ENCODE measurements at places on chromosomes 4 and X.
A peak's percentile ranks its signal among the peaks of the same experiment; 100 is the strongest.

DNA sequence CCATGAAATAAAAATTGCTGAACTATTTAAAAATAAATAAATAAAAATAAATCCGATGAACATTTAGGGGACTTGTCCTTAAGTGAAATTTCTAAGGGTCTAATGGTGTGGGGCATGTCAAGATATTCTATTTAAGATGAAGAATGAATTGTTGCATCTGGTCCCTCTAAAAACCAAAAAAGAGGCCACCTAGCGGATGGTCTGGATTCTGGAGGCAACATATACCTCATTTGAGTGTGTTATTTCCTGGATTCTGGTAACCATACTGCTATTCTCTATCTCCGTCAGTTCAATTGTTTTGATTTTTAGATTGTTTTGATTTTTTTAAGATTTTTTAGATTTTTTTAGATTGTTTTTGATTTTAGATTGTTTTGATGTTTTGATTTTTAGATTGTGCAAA, 28.3 kb downstream of the AGTR2 start:
- no peak for DNase-seq

DNA sequence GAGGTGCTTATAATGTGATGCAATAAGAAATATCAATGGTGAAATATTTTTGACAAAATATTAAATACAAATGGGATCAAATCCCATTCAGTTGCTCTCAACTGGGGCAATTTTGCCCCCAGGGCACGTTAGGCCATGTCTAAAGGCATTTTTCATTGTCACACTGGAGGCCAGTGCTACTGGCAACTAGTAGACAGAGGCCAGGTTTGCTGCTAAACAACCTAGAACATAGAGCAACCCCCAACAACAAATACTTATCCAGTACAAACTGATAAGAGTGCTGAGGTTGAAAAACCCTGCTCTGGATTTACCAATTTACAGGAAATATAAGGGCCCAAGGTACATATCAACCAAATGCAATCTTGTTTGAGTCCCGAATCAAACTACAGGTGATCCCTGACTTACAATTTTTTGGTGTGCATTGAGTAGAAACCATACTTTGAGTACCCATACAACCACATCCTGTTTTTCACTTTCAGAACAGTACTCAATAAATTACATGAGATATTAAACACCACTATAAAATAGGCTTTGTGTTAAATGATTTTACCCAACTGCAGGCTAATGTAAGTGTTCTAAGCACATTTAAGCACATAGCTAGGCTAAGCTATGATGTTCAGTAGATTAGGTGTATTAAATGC, 237.5 kb downstream of the HNRNPD start:
- no peak for DNase-seq

DNA sequence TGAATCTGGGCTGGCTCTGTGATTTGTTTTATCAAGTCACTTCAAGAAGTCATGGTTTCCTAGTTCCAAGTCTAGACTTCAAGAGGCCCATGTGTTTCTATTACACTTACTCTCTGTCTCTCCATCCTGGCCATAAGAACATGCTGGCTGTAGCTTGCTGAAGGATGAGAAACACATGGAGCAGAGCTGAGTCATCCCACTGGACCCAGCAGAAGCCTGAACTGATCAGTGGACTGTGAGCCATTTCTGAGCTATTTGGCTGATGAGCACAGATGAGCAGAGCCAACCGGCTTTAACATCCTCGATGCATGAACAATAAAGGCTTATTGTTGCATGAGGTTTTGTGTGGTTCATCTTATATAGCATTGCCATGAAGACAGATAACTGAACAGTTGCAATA, 290.6 kb upstream of the BOD1L1 start:
- DNase-seq = no peak

DNA sequence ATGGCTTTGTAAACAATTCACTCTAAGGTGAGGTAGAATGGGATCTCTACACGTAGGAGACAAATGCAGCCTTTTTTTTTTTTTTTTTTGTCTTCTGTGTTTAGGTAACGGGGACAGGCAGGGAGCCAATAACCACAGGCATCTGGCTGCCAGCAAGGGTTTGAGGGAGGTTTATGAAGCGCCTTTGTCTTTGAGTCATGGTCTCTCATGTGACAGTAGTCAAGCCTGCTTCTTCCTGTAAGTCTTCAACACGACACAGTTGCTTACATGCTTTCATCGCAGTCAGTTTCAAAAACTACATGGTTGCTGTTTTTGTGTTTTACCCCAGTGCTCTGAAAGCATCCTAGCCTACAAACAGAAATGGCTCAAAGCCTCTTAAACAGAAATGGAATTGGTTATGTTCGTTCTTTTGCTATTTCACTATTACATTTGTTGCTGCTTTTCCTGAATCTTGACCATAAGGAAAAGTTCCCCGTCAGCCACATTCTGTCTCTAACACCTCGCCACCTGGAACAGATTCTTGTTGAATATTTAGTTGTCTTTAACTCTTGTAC, 127.8 kb upstream of the METTL14 start:
- DNase-seq = peak; percentile 39

DNA sequence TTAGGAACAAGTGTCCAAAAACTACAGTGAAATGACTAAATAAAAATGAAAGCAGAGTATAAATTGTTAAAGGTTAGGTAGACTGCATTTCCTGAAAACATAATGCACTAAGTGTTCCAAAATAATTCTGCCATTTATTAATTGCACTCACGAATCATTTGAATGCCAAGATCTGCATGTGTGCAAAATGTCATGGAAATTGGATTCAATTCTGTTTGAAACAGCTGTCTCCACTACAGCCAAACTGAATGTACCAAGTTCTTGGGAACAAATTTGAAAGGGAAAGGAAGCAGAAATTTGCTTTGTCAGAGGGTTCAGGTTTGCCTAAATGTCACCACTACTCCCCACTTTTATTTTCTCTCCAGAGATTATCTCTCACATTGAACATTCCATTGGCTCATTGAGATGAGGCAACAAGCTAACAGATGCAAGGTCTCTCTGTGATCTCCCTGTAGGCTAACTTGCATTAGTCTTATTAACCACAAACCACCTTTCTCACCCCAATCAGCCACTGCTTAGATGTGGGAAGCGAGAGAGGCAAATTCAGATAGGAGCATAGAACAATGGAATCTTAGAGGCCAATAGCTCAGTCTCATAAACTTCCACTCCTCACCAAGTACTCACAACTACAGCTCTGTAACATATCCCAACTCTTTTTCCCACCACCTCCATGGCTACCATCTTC, 226.6 kb downstream of the KDR start:
- no peak for DNase-seq

DNA sequence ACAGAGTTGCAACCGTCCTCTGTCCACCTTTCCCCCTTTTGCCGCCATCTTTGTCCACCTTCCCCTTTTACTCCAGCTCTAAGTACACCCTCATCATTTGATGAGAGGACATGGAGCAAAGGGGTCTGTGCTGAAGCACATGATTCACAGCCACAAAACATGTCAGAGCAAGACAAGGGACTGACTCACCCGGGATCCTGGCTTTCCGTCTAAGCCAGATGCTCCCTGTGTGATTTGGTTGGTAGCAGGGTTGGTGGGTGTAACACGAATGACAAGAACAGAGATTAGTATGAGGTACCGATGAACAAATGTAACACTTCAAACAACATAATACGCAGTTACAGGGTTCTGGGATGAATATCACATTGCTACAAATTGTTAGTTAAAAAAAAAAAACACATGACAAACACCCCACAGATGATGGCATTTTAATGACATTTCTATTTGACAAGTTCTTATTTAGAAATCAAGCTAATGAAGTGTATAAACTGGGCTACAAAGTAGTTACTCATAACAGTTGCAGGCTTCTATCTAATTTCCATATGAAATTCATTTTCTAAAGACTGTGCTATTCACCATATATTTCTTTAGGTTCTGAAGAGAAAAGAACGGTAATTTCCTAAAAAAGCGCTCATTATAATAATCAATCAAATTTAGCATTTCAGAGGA, 71.4 kb upstream of the ETNPPL start:
- no peak for DNase-seq

GRCh38 chr4:33349376-33349775, 2629.2 kb downstream of the PCDH7 start:
- DNase-seq = no peak

GRCh38 chr4:175622887-175623286, 189.2 kb downstream of the GPM6A start:
- DNase-seq = no peak

DNA sequence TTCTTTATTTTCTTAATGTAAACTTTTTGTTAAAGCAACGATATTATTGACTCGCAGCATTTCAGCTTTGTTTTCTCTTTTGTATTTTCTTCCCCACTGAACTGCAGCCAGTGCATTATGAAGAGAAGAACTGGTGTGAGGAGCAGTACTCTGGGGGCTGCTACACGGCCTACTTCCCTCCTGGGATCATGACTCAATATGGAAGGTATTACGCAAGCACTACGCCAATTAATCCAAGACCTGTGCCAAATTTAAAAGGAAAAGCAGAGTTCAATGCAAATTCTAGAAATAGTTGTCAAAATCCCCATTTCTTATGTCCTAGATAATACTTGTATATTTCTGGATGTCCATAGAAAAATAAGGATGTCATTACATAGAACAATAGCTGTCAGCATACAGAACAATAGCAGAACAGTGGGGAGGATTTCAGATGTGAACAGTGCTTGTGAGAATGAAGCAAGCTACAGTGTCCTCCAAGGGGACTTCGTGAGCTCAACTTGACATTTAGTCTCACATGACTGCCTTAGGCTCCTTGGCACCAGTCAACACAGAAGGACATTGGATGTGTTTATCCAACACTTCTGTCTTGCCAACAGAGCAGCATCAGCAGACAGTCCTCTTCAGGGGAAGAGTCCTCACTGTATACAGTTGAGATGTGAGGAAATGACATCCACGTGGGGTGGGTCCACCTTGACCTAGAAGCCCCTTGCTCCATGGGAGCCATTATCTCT, 85.9 kb downstream of the MAOA start:
- DNase-seq = no peak

GRCh38 chr4:125262502-125262901, 52.3 kb upstream of the FAT4 start:
- no peak for DNase-seq

DNA sequence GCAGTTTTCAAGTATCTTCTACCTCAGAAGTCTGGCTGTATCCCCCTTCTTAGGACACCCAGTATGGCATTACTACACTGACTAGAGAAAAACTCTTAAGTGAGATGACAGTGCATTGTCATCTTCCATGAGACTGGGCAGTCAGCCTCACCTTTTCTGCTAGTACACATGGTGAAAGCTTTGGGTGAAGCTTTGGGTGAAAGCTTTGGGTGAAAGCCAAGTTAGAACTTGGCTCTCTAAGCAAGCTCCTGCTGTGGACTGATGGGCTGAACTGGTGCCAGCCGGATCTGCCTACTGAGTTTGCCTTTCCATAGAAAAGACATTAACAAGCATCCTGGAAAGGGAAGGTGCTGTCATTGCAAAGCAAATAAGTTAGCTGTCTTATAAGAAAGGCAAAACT, 8.8 kb downstream of the EPHA5 start:
- no peak for DNase-seq

- no peak for DNase-seq
Measured at GRCh38 chrX:153865685-153866084, 20.3 kb downstream of the L1CAM start.

- no peak for DNase-seq
Measured at GRCh38 chr4:93719552-93719951, 109.0 kb upstream of the ATOH1 start.

DNA sequence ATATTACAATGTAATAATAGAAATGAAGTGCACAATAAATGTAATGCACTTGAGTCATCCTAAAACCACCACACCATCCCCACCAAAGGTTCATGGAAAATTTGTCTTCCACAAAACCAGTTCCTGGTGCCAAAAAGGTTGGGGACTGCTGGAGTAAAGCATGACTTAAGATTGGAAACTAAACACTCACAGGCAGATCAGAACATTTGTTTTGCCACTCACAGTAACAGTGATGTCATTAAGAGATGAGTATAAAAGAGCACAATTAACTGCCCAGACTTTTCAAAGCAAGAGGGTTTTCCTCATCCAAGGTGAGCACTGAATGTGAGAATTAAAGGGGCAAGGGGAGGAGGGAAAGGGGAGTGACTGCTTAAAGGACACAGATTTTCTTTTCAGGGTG, 35.6 kb downstream of the MAP7D3 start:
- no peak for DNase-seq

- peak; percentile 23 for DNase-seq
Measured at GRCh38 chr4:123488916-123489315, 92.3 kb downstream of the SPRY1 start.

DNA sequence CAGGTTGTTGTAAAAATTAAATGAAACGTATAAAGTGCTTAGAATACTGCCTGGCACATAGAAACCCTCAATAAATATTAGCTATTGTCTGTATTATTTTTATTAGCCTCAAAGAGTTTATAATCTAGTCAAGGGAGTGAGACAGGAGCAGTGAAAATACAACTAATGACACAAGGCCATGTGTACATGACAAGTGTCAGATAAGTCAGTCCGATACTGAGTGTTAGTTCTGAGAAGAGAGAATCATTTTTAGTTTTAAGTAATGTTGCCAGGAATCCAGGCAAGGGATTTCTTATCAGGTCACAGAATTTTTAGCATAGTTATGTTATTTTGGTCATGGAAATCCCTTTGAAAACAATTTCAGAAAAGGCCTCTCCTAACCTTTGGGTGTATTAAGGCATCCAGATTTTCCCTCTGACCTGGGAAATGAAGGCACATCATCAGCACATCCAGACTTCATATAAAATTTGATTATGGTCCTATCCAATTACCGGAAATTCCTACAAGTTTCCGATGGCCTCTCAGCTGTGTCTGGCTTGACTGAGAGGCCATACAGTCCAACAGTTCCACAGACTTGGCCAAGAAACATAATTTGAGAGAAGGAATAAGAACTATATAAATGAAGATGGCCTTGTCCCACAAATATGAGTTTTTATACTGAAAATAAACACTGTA, 35.7 kb downstream of the PPARGC1A start:
- no peak for DNase-seq

- no peak for DNase-seq
Measured at GRCh38 chrX:8653956-8654355, 78.0 kb downstream of the ANOS1 start.

DNA sequence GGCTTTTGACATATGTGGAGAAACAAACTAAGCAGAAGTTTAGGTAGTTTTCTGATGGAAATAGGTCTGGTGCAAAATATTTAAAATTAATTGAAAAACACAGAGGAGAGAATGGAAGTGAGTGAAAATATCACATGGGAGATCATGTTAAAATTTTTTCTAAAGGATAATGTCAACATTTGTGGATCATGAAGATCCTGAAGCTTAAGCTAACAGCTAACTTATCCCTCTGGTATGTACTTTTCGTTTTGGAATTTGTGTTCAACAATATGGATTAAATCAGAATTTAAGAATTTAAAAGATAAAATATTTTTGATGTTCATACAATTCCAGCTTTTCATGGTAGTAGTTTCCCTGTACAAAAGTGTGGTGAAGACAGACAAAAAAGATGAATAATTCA, 572.8 kb upstream of the FAM241A start:
- no peak for DNase-seq

GRCh38 chr4:98932539-98932938, 3.6 kb upstream of the EIF4E start:
- no peak for DNase-seq

- DNase-seq = no peak
Measured at GRCh38 chr4:7252510-7253340, 60.4 kb downstream of the SORCS2 start.

- DNase-seq = no peak
Measured at GRCh38 chr4:83631066-83631465, 95.2 kb downstream of the GPAT3 start.

GRCh38 chr4:140704392-140704960, 51.7 kb downstream of the TBC1D9 start:
- DNase-seq = no peak

GRCh38 chrX:51395480-51395809, 62.8 kb downstream of the NUDT10 start:
- DNase-seq = no peak

GRCh38 chrX:633043-633984, 2.7 kb downstream of the SHOX start:
- DNase-seq = no peak

Data from Calu3 (cell line).